ENCODE measurements at places on chromosomes 2 and 18.

DNA sequence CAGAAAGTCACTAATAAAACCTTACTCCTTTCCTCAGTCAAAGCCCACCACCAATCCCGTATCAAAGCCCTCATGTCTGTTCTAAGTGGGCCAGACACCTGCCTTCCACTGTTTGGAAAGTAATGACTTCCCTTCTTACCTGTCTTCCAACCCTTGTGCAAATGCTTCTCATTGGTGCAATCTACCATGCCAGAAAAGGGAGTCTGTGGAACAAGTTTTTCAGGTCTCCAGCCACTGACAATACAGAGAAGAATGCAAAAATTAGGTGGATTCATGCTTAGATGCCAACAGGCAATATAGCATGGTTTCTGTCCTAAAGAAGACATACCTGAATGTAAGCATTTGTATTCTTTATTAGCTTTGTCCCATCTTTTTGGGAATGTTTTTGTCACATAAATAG is 1140.6 kb upstream of the LRRTM1 start:
- no peak for DNase-seq

DNA sequence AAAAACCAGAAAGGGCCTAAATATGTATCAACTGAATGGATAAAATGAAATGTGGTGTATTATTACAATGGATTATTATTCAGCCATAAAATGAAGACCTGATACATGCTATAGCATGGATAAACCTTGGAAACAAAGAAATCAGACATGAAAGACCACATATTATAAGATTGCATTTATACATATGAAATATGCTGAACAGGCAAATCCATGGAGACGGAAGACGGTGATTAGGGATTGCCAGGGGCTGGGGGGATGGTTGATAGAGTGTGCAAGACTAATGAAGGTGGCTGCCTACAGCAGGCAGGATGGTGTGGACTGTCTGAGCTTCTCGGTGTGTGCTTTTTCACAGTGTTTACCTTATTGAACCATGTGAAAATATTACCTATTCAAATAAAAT is 11.4 kb upstream of the AFG3L2 start:
- DNase-seq = no peak

- no peak for DNase-seq
Measured at GRCh38 chr2:240948086-240948485, 42.0 kb downstream of the CROCC2 start.

- no peak for DNase-seq
Measured at GRCh38 chr2:233818639-233819621, 35.4 kb downstream of the HJURP start.

DNA sequence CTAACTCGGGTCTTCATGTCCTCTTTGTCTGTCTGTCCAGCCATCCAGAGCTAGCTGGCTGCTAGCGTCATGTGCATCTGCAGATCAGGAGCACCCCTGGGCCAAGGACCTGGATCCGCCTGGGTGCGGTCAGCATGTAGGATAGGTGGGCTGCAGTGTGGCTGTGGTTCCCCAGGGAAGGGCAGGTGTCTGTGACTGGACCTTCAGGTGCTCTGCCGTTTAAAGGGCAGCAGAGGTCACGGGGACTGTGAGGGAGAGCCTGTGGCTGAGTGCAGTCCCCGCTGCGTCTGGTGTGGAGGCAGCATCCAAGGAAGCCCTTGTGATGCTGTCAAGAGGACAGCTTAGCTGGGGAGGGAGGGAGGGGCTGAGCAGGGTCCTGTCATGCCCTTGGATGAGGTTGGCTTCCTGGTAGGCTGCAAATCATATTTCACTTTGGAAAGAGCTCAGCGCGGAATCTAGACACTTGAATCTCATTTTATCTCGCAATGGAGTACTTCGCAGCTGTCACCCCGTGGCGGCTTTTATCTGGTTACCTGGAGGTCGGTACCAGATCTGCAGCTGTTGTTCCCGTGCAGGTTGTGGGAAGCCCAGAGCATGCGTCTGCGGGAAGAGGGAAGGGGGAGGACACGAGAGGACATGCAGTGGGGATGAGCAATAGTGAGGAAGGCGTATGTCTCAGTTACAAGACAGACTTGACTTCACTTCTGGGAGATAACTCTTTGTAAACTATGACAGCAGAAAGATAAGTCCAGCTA is 5.9 kb upstream of the RALB start:
- DNase-seq = no peak

DNA sequence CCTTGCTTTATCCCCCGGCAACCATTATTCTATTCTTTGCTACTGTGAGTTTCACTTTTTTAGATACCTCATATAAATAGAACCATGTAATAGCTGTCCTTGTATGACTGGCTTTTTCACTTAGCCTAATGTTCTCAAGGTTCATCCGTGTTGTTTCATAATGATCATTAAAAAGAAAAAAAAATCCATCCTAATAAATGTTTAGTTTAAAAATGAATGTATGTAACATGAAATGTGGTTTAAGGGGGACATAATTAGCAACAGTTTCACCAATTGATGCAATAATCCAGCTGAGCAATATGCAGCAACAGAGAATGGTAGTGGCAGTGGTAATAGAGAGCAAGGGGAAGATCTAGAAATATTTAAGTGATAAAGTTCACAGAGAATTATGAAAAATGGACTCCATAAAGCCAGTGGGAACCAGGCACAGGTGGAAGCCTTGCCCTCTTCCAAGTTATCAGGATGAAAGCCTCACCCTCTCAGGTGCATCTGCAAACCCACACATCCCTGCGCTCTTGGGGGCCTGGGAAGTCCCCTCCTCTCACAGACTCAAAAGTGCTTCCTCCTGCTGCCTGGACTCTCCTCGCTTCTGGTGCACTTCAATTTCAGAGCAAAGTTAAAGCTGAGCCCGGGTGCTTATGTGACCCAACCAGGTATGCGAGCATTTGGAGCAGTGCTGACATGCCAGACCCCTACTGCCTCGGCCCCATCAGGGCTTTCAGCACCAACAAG is 1403.3 kb upstream of the SLC39A10 start:
- DNase-seq = no peak

DNA sequence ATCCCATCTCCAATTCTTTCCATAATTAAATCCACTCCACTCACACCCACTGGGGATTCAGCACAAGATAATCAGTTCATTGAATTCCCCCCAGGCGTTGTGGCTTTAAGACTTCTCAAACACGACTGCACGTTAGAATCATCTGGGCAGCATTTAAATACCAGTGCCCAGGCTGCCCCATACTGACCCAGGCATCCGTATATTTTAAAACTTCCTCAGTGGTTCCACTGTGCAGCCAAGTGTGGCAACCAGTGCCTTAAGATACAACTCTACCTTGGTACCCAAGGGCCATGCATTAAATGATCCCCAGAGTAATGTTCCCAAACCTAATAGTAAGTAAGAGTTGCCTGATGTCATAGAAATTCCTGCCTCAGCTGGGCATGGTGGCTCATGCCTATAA is 54.3 kb upstream of the BZW1 start:
- DNase-seq = no peak

DNA sequence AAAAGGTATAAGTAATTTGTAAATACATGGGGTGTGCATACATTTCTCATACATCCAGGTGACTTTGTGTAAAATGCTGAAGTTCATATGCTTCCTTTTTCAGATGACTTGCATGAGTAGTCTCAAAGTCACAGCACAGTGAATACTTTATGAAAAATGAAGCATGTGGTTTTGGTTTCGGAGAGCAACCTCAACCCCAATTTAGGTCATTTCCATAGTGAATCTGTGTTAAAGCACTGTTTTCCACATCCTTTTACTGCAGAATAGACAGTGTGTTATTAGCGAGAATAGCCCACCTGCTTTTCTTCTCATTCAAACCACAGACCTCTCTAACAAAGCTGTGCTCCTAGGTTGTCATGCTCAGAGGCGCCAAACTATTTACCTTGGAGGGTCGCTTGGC is 204.4 kb upstream of the RASGRP3 start:
- peak; percentile 53 for DNase-seq

GRCh38 chr18:21805771-21806366 is 65.3 kb downstream of the MIB1 start:
- no peak for DNase-seq

GRCh38 chr2:191479680-191480023 is 198.3 kb upstream of the NABP1 start:
- no peak for DNase-seq

DNA sequence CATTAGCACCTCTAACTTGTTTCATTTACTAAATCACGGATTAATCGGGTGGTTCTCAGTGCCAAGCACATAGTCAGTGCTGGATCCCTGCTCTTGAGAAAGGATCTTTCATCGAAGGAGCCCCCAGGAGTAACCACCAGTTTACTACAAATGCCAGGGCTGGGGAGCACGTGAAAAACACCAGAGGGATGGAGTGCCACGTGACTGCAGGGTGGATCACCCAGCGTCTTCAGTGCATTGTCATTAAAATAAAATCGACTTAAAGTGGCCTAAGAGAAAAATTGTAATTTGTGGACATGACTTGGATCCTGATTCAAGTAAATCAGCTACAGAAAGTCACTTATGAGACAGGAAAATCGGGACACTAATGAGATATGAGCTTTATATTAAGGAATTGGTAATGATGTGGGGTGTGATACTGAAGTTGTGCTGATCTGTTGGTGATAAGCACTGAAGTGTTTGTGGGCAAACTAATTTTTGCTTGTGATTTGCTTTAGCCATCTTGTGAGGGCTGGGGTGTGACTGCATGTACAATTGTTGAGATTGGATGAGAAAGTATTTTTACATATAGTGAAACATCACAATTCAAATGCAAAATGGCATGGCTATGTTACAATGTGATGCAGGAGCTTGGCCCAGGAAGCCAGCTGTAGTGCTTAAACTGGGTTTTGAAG is 63.8 kb downstream of the NCK2 start:
- no peak for DNase-seq

DNA sequence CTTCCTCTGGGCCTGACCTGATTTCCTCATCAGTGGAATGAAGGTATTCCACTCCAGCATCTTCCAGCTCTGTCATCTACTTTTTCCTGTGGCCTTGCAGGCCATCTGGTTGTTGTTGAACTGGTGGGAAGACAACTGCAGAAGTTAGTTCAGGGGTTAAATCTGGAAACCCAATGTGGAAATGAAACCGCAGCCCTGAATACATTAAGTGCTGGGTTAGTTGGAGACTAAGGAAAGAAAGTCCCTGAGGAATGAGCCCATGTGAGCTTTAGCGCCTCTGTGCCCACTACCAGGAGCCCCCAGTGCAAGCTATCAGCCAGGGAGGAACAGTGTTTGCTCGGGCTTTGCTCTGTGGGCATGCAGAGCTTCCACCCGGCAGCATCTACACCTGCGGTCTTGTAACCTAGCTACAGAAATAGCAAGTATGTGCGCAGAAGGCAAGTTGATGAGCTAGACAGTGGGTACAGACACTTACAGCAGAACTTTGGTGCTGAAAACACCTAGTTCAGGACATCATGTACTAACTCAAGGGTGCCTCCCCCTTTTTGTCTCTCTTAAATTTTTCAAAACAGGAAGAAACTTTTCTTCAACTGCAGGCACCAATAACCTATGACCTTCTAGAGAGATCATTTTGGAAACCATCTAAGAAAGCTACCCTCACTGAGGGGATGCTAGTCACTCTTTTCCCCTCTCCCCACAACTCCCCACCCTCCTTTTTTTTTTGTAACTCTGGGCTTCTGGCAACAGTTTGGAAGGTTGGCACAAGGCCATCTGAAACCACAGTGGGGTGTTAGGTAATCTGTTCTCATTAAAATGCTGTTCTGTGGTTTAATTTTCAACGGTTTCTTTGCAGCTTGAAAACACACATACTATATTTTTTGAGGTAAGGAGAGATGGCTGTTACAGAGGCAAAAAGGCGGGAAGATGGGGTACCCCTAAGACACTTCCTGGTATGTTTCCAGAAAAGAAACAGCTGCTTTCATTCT is 18.3 kb upstream of the CXCR4 start:
- no peak for DNase-seq

GRCh38 chr2:64779117-64779690 is 125.5 kb upstream of the SERTAD2 start:
- peak; percentile 77 for DNase-seq

DNA sequence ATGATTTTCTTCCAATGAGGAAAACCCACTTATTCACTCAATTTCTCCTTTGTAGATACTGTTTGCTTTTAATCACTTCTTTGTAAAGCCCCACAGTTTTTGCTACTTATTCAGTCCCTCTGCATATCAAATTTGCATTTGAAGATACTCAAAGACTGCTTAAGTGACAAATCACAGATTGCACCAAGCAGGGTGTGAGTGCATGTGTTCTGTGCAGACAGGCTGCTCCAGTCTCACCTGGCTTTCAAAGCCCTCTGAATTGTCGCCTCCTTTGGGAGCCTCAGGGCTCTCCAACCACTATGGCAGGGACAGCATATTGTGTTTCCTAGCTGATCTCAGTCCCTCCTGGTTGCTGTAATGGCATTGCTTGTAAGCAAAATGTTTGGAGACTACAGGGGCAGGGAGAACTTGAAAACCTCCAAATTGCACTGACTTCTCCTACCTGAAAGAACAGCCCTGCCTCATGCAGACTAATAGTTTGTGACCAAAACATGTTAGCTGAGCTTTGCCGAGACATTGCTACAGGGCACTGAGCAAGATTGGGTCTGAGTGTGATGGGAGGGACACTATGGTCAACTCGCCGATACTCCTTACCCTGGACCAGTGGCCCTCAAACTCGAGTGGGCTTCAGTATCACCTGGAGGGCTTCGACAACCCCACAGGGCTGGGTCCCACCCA is 96.8 kb downstream of the POLE4 start:
- no peak for DNase-seq

GRCh38 chr2:8648441-8649213 is 33.2 kb upstream of the ID2 start:
- no peak for DNase-seq

GRCh38 chr2:20519309-20519708 is 72.4 kb downstream of the RHOB start:
- no peak for DNase-seq

- peak; percentile 30 for DNase-seq
Measured at GRCh38 chr2:33302348-33302747, 174.1 kb upstream of the RASGRP3 start.

- DNase-seq = no peak
Measured at GRCh38 chr2:204114295-204115136, 178.0 kb downstream of the ICOS start.

- DNase-seq = no peak
Measured at GRCh38 chr2:165549619-165550018, 80.1 kb downstream of the CSRNP3 start.

DNA sequence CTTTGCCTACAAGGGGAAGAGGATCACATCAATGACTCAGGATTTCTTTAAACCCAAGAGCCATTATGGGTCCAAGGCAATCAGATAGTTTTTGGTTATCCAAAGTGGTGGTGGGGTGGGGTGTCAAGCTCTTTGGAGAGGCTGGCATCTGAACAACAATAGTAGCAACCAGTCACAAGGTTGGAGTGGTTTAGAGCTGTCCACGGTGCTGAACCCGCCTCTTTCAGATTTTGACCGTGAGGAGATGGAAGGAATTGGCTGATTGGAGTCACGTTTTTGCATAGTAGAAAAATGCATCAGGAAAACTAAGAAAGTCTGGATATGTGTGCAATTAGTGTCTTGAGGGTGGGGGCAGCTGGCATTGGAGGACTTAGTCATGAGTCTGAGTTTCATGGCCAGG is 159.9 kb downstream of the LOXHD1 start:
- DNase-seq = peak; percentile 31
